Hematopoietic multipotent progenitor cell treated with erythropoietin and hydrocortisone succinate and interleukin-3 and kit ligand, for 6 days (in vitro differentiated cells): ENCODE measurements at places on chromosomes 6 and 20.

GRCh38 chr6:20509212-20509611, 25.0 kb upstream of the CDKAL1 start:
- DNase-seq: no peak

DNA sequence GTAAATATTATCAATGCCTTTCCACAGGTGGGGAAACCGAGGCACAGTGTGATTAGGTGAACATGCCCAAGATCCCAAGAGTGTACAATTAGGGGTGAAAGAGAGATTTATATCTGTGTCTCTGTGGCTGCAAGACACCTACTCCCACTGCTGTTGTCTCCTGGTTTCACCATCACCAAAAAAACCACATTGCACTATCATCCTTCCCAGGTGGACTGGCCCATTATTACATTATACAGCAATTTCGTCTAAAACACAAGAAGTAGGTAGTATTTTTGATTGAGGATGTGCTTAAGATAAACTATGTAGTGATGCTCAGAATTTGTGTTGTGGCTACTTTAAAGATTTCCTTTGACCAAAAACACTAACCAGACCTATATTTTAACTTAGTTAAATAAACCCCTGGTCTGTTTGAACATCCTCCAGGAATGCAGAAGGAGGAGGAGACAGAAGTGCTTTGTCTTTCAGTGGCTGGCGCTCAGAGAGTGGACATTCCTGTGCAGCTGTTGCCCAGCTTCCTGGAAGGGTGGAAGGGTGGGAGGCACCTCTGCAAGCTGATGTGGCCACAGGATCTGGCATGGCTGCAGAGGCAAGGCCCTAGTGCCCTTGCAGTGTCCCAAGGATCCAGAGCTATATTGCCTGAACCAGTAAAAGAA, 23.8 kb downstream of the DCBLD1 start:
- DNase-seq: no peak

GRCh38 chr6:116314878-116315277, 35.1 kb upstream of the TSPYL1 start:
- DNase-seq: peak; percentile 20

GRCh38 chr6:13445005-13445743, 42.2 kb downstream of the GFOD1 start:
- DNase-seq: peak; percentile 73
